ENCODE measurements at places on chromosomes 7 and 10.

GRCh38 chr7:44145969-44146911 lies 5.1 kb upstream of the MYL7 start:
- peak; percentile 48 for DNase-seq

GRCh38 chr10:98063740-98064027 lies 33.3 kb upstream of the CRTAC1 start:
- DNase-seq, result no peak

DNA sequence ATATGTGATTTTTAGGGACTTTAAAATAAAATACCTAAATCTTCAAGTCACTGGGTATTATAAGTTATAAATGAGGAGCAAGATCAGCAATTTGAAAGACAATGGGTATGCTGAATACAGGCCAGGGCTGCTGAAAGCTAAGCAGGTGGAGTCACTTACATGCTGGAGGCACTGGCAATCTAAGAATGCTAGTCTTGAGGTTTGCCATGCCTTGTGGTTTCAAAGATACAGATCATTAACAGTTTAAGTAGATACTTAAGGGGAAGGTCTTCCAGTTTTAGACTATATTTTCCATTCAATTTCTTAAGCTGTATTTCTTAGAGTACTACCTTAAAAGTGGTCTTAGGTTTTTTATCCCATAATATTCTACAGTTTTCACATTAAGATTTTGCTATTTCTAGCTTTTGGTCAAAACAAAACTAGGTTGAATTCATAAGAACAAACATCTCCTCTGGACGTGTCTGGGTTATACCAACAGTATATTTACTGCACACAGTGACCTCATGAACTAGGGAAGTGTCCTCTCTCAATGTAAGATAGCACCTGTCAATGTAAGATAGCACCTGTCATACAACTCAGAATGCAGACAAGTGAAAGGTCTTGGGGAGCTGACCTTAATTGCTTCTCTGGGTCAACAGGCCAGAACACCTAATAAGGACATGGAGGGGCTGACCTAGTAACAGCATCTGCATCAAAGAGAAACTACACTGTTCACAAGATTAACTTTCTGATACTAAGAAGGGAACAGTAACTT lies 2.0 kb downstream of the SRI start:
- DNase-seq, result no peak

DNA sequence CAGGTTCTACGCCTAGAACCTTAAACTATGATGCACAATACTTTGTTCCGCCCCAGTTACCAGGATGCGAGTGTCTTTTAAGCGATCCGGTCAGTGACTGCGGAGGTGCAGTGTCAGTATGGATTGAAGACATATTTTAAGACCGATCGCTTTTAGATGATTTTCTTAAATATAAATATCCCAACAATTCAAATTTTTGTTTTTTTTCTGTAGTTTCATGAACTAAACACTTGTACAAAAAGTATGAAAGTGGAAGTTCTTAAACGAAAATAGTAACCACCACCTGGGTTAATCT lies 835 bp downstream of the COMMD3 start:
- no peak for DNase-seq

GRCh38 chr7:128879939-128880746 lies 17.5 kb downstream of the ATP6V1F start:
- DNase-seq, result no peak

DNA sequence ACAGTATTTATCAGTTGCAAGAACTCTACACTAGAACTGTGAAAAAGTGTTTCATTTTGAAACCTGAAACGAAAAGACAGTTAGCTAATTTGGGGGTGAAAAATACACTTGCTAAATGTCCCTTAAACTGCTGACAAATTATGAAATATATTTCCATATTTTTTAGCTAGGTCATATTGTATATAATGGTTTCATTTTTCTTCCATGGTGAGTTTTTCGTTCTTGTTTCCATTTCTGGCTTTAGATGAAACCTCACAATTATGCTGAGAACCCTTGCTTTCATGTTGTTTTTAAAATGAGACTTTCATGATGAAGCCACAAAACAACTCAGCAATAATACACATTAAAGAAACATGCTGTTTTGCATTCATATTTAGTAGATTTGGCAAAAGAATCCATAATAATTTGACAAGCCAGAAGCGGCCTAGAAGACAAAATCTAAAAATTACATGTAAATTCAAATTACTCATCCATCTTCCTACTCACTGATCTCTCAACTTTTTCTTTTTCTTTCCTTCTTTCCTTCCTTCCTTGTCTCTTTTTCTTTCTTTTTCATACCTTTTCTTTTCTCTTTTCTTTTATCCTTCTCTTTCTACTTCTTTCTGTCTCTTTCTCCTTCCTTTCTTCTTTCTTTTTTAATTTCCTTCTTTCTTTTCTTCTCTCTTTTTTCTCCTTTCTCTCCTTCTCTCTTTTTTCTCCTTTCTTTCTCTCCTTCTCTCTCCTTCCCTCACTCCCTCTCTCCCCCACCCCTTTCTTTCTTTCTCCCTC lies 46.5 kb upstream of the ITGB8 start:
- DNase-seq, result no peak

- no peak for DNase-seq
Observed at GRCh38 chr7:92652536-92652935, 62.3 kb upstream of the FAM133B start.

- no peak for DNase-seq
Observed at GRCh38 chr7:51299391-51300133, 17.0 kb downstream of the COBL start.

- no peak for DNase-seq
Observed at GRCh38 chr10:62244785-62245467, 23.7 kb downstream of the RTKN2 start.

DNA sequence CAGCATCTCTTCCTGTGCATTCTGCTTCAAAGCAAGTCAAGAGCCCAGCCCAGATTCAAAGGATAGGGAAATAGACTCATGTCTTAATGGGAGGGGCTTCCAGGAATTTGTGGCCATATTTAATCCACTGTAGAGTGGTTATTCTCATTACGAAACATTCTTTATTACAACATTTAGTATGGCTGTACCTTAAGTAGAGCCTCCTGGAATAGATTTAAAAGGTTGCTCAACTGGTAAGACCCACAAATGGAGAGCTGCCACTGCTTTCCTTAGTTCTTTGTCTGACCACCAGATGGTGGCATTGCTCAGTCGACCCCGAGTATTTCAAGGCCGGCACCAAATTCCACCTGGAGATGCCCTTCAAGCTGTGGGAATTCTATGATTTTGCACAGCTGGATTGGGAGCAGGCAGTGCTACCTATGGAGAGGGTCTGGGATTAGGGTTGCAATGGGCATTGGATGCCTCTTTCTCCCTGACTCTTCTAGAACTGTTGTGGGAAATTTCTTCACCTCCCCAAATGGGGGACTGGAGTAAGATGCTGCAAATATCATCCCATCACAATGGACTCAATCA lies 102.2 kb downstream of the RBM20 start:
- peak; percentile 15 for DNase-seq

DNA sequence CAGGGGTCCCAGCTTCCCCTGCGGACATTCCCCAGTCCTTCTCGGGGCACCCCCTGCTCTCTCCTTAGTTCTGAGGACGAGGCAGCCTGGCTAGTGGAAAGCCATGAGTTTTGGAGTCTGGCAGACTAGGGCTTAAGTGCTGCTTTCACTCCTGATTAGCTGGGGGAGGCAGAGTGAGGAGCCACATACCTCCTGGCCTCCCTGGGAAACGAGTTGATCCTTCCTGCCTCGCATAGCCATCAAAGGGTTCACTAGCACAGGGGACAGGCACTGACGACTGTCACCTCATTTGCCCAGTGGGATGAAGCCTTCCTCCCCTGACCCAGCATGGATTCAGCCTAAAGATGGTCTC lies 402.5 kb downstream of the RPS24 start:
- DNase-seq, result no peak

DNA sequence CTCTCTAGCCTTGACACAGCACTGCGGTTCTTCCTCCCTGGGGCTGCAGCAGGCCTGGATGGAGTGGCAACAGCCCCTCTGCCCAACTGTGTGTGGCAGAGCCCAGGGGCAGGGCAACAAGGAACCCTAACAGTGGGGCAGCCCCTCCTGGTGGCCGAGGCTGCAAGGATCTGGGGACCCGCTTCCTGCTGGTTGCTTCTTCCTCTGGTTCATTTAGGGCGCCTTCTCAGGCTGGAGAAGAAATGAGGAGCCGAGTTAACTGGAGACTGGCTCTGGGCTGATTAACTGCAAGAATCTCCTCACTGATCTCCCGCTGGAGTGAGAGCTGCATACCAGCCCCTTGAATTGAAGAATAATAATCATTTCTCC lies 80.1 kb upstream of the EMX2 start:
- no peak for DNase-seq

GRCh38 chr10:125768219-125768855 lies 7.3 kb downstream of the MMP21 start:
- DNase-seq, result no peak

GRCh38 chr7:99235925-99236324 lies 28.0 kb upstream of the KPNA7 start:
- no peak for DNase-seq
